ENCODE measurements at places on chromosomes 3 and 15.

- DNase-seq = no peak
Measured at GRCh38 chr3:193859195-193859594, 266.2 kb downstream of the OPA1 start.

GRCh38 chr15:36415643-36416042, 163.8 kb upstream of the CDIN1 start:
- DNase-seq = peak; percentile 80

- DNase-seq = no peak
Measured at GRCh38 chr3:70736009-70736408, 423.6 kb upstream of the MDFIC2 start.

DNA sequence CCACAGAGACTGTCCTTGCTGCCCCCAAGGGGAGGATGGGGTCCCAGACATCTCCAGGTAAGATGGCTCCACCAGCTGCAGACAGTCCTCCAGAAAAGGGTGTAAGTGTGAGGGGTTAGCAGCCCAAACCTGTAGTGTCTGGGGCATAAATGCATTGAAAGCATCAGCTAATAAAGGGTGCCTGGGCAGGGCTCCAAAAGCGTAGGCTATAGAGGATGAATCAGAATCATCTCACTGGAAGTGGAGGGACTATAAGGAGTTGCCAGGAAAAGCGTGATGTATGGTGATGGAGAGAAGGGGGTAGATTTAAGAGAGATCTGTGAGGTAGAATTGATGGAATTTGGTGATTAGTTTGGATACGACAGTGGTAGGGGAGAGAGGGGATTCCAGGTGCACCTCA, 79.9 kb upstream of the ONECUT1 start:
- DNase-seq = no peak

DNA sequence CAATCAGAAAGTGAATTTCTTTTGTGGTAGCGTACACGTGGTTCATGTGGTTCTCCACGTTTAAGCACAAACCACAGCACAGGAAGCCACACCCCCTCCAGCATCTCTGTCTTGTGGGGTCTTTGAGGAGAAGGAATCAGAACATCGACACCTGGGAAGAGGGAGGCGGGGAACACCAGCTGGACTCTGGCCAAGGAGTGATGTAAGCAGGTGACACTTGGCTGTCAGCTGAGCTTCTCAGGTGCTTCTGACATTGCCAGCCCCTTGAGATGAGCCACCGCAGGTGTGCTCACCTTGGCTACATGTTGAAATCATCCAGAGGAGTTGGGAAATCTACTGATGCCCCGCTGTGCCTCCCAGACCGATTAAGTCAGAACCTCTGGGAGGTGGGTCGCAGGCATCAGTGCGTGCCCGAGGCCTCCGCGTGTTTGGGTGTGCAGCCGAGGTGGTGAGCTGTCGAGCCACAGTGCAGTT, 85.0 kb downstream of the FAM81A start:
- no peak for DNase-seq

DNA sequence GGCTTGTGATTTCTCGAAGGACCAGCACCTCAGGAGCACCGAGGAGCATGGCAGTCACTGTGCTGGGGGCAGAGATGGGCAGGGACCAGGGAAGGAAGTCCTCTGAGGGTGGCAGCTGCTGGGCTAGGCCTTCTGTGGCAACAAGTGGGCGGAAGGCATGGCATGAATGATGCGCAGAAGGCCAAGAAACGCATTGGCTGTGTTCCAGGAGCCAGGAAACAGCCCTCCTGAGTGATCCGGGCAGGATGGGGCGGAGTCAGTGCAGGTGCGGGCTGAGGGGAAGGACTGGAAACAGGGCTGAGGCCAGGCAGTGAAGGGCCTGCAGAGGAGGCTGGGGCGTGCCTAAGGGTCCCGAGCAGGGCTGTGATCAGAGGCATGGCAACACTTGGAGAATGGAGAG, 23.6 kb downstream of the MRPS11 start:
- no peak for DNase-seq

DNA sequence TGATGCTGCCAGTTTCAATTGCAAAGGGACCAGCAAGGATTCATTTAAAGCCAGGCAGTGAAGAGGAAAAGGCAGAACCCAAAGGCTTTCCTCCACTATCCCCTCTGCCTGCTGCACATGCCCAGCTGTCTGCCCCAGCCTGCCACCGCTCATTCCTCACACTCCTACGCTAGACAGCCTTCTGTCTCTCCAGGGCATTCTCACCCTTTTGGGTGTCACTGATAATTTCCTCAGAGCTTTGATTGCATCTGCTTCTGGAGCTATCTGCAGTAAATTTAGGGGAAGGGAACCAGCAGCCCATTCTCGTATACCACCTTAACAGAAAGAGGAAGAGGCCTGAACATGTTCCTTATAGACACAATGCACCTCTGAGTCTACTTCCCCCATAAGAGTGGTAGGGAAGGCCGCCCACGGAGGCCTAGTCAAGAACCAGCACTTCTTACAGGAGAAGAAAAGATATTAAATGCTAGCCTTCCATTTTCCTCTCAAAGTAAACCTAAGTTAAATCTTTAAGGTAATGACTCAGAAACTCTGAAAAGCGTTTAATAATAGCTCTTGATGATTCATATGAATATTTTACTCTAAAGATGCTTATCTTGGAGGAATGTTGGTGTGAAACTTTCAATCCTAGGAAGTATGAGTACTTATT, 20.9 kb downstream of the NUDT16 start:
- DNase-seq = peak; percentile 24

DNA sequence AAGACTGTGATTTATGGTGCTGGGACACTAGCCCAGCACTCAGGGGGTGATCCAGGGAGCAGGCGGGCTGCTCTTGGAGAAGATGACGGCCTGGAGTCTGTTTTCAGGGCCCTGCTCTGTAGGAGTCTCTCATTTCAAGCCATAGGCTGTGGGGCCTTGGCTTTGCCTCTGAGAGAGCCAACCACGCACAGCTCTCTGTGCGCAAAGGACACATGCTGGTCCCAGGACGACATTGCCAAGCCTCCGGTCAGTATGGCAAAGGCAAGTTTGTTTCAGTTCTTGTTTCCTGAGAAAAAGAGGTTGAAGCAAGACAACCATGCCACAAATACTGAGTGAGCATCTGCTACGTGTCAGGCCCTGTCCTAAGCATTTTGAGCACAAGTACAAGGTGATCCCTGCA, 197.1 kb downstream of the EPHB1 start:
- no peak for DNase-seq

DNA sequence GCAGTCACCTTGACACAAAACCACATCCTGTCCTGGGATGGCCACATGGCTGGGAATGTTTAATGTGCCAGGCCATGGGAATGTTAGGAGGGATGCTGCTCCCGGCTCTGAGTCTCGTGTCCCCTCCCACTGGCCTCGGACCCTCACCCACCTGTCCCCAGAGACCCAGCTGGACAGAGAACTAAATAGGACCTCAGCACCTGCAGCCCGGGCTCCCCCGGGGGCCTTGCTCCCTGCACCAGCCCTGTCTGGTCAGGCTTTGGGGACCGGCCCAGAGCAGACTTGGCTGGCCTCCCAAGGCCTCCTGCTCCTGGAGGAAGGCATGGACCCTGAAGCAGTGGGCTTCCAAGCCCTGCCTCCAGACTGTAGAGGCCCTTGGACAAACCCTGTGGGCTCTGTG, 100.0 kb upstream of the IQSEC1 start:
- DNase-seq = no peak

DNA sequence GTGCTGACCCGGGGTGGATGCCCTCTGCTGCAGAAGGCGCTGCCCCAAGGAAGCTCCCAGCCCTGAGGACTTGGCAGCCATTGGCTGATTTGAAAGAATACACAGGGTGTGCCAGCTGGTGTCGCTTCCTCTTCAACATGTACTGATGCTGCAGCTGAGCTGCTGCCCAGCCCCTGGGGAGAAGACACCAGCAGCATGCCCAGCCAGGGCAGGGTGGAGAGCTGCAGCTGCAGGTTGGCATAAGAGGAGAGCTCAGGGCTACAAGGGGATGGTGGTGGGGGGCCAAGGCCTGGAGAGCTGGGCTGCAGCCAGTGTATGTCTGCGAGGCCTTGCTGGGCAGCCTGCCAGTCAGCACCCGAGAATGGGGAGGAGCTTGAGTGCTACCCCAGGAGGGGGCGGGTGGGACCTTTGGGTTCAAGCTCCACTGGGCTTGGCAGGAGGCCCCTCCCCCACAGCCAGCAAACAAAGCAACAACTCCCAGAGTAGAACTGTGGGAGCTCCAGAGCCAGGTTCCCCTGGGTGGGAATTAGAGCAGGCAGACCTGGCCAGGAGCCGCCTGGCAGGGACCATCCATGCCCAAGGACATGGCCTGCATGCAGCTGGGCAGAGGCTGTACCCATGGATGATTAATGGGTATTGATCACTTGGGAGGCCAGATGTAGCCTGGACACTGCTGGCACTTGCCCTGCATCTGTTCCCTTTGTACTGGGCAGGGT, 9.2 kb upstream of the SEMA4B start:
- DNase-seq = peak; percentile 84

GRCh38 chr3:117059067-117059955, 349.7 kb downstream of the TUSC7 start:
- peak; percentile 46 for DNase-seq

GRCh38 chr15:78617516-78617915, 3.3 kb downstream of the CHRNA3 start:
- DNase-seq = no peak

GRCh38 chr3:173021547-173022185, 119.4 kb downstream of the SPATA16 start:
- DNase-seq = no peak

GRCh38 chr3:143535994-143536784, 312.1 kb downstream of the SLC9A9 start:
- peak; percentile 35 for DNase-seq

- DNase-seq = peak; percentile 22
Measured at GRCh38 chr3:133853925-133854227, 41.8 kb downstream of the RAB6B start.

DNA sequence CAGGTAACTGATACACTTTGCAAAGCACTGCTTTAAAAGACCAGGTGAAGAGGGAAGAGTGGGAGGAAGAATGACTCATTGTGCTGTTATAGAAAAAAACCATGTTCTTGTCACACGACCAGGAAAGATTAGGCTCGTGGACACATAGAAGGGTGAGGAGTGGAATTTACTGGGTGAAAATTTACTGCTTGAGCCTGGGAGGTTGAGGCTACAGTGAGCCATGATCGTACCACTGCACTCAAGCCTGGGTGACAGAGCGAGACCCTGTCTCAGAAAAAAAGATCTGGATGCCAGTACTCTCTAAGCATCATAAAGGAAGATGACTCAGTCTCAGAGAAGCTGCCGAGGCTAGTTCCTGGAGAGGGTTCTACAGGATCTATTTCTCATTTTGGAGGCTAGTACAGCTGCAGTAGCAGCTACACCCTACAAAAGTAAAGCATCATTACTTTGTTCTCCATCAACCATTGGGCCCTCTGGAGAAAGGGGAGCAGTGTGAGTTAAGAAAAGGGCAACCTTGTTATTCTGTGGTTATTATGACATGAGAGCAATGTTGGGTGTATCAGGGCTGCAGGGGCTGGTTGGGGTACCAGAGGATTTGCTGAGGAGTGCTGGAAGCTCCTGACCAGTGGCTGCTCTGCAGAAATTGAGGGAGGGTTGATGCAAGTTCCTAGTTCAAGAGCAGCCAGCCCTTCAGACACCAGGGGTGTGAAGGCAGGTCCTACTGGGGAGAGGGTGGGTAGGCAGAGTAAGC, 75.4 kb downstream of the CMTM8 start:
- DNase-seq = peak; percentile 60

GRCh38 chr15:74403588-74403919, 30.2 kb downstream of the SEMA7A start:
- DNase-seq = no peak

GRCh38 chr3:53160660-53161449, at the start of gene PRKCD:
TSS of gene PRKCD (plus strand) at chr3:53161209. CDS start at chr3:53178423, 17,214 bp downstream.
- peak; percentile 81 for DNase-seq

DNA sequence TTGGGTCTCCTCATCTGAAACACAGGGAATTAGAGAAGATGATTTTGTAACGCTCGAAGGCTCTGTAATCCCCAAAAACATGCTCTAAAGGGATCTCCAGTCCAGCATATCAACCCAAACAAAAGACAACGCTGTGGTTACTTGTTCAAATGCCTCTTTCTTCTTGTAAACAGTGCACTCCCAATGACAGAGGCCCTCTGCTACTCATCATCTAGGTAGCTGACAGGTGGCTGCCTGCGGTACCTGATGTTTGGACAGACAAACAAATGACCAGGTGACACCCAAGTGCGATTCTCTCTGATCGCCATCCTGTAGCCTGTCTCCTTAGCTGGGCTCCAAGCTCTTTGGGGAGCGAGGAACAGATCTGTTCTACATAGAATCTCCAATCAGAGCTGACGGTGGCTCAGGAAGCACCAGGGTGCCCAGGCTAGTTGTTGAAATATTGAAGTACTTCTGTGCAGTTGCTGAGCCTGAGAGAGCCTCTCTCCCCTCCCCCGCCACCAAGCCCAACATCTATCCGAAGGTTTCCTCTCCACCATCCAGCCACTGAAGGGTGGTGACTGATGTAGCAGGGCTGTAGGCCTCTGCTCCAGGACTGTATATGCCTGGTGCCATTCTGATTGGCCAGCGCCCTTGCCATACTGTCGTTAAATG, 238.7 kb downstream of the XXYLT1 start:
- DNase-seq = no peak

DNA sequence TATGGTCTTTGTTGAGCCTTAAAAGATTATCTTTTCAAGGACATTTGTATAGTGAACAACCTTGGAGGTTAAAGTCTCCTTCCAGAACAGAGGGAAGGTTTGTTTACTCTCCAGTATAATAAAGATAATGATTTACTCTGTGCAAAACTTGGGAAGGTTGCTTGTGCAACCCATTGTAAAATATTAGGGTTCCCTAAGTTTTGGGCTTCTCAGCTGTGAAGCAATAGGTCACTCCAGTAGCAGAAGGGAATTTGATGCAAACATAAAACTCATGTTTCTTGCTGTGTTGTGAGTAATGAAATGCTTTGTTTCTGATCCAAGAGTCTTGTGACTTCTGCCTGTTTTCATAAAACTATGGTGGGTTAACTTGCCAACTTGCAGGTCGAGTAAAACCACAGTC, 177.5 kb downstream of the SUCNR1 start:
- DNase-seq = peak; percentile 39

DNA sequence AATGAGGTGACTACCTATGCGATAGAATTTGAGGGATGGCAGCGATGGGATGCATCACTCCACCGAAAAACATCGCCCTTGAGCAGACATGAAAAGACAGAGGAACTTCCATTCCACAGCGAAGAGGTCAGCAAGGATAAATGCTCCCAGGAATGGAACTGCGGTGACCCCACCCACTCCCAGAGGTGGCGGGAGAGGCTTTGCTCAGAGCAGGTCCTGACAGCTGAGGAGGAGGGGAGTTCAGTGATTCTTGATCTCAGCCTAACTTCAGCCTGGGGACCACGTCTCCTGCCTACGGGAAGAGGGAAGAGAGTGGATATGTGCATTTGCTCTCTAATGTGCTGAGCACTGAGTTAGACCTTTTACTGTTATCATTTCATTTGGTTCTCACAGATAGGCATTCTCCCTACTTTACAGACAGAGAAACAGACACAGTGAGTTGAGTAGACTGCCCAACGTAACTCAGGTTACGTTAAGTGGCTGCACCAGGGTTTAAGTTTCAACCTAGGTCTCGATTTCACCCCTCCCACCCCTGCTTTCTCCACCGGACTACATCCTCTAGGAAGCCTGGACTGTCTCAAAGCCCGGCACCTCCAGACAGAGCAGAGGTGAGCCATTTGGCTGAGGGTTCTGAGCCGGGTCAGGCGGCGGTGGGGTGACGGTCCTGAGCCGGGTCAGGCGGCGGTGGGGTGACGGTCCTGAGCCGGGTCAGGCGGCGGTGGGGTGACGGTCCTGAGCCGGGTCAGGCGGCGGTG, 170.0 kb downstream of the RAB11A start:
- DNase-seq = no peak
